OCI-LY7 (cell line): ENCODE measurements at places on chromosomes 5 and 9. TPM values are rescaled to one million over a fixed set of nuclear protein-coding genes. Genes with fewer than 3 reads are reported as not detected.

- DNase-seq = peak; percentile 55
Measured at GRCh38 chr5:90434116-90434714, 24.7 kb upstream of the CETN3 start.

The ITGA1 gene
- total RNA-seq = not detected in 2 replicates

GRCh38 chr5:45042283-45042682 is 233.5 kb downstream of the MRPS30 start:
- no peak for DNase-seq

The SEMA6A gene
- not detected in 2 replicates for total RNA-seq

GRCh38 chr9:135515083-135515951 is 5.9 kb upstream of the LCN1 start:
- no peak for DNase-seq

- DNase-seq = no peak
Measured at GRCh38 chr9:25418974-25419373, 259.3 kb downstream of the TUSC1 start.

The HACD4 gene
- not detected in 2 replicates for total RNA-seq

DNA sequence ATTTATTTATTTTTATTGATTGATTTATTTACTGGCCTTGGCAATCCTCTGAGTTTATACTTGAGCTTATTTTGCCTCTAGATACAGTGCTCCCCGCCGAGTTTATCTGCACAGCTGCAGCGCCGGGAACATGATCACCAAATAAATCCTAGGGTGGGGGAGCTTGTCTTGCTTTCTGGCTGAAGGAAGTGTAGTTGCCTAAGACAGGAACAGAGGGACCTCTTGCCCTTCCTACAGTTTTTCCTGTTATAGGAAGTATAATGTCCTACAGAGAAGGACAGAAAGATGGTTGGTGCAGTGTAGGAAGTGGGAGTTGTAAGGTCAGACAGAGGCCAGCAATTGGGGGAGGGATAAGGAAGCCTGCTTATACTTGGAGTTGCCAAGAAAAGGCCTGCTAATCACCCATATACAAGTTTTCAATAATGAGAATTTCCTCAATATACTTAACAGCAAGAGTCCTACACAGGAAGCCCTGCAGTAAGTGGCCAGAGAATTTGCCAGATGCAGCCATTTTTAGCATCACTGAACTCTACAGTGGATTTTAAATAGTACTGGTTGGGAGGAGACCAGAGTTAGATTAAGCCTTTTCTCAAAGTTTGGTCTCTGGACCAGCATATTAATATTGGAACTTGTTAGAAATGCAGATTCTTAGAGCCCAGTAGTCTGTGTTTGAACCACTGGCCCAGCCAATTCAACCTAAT is 7.7 kb downstream of the AOPEP start:
- no peak for DNase-seq

DNA sequence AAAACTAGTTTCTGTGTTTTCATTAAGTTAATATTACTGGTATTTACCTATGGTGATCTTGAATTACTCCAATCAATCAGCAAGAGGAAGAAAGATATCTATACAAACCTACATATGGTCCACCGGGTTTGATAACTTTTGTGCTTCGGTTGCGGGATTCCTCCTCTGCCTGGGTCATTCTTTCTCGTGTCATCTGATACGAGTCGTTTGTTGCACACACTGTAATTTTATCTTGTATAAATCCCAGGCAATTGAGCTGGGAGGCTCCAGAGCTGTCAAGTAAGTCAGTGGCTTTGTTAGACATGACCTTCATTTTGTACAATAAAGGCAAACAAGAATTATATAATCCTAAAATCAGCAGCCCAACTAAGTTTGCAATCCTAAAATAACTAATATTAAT is 48.0 kb downstream of the ELL2 start:
- DNase-seq = no peak

- no peak for DNase-seq
Measured at GRCh38 chr9:16000811-16001210, 448.0 kb downstream of the CCDC171 start.

- peak; percentile 51 for DNase-seq
Measured at GRCh38 chr9:99253772-99254431, 31.8 kb downstream of the SEC61B start.

GRCh38 chr5:81842795-81843398 is 92.0 kb upstream of the SSBP2 start:
- no peak for DNase-seq

DNA sequence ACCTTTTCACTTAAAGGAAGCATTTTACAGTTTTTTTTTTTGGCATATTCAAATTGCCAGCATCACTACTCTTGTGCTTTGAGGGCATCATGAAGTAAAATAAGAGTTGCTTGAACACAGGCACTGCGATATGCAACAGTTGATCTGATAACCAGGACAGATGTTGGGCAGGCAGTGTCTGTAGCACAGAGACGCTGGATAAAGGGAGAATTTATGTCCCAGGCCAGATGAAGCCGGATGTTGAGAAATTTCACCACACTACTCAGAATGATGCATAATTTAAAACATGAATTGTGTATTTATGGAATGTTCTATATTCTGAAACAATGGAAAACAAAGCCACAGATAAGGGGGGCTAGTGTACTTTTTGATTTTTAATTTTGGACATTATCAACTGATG is 71.4 kb downstream of the SLC12A2 start:
- DNase-seq = no peak

The SPINK4 gene
- total RNA-seq = not detected in 2 replicates

GRCh38 chr5:171739271-171739670 is 46.3 kb upstream of the SMIM23 start:
- DNase-seq = no peak

DNA sequence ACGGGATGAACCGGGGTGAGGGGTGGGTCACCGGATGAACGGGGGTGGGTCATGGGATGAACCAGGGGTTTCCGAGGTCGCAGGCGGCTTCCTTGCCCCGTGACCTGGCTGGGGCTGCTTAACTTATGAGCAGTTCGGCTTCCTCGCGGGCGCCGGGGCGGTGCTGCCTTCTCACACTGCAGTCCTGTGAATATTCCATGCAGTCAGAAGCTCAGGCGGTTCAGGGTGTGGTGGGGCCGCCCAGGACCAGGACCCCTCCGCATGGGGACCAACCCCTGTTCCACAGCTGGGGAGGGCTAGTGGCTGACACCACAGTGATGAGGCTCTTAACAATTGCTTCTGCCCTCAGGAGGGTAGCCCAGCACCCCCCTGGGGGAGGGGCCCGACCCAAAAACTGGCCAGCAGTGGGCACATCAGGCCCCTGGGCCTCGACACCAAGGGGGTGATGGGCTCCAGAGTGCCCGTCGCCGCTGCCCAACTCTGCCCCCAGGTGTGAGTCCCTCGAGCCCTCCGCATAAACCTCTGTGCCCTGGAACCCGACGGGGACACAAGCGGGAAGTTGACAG is 30.9 kb upstream of the SLC9A3 start:
- DNase-seq = no peak

The SLC45A2 gene
- not detected in 2 replicates for total RNA-seq

DNA sequence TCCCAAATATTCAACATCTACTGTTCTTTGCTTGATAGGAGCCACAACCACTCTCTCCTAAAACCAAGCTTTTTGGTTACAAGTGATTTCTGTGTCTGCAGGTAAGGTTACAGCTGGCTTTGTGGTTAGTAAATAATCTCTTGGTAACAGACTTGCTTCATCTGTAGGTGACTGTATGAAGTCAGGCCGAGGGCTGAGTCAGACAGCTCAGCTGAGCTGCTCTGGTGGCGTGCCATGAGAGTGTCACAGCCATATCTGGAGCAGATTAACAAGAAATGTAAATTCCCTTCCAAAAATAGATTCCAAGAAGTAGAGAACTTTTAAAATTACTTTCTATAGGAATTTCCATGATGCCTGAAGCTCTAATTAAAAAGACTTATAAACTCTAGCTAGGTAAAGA is 23.7 kb upstream of the TAS2R1 start:
- no peak for DNase-seq

DNA sequence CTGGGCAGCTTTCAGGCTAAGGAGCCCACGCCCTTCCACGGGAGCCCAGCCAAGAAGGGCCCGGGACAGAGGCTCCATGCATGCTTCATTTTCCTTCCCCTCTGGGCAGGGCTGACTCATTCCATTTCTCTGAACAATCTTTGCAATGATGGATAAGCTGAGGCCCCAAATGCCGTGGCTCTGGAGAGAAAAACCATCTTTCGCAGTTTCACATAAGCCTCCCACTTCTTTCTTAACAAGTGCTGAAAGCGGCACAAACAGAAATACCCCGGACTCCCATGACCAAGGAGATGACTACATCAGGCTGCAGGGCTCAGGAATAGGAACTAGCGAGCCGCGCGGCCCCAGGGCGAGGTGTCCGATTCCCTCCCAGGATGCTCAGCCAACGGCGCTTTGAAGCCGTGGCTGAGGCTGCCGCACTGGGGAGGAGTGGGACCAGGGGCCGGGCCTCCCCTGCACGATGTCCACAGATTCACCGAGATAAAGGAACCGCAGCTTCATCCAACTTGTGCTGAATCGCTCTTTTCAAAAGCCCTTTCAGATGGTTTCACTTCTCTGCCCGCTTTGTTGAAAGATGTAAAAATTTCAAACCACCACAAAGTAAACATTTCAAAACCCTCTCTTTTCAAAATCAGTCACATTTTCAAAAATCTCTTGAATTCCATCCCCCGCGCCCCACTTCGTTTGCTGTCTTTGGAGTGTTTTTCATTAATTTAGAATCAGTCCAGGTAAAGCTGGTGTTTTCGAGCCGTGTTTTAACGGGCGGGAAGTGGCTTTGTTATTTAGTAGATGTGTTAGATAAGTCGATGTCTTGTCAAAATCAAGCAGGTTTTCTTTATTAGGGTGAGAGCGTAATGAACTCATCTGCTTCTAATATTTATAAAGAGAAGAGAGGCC is 96.5 kb upstream of the LMX1B start:
- DNase-seq = peak; percentile 24
